Stimulated activated CD8-positive, alpha-beta memory T cell treated with anti-CD3 and anti-CD28 coated beads, Interleukin-15, amount 100 ng/mL, for 24 hours (primary cell): ENCODE measurements at places on chromosomes 7 and 10.

- DNase-seq, result no peak
Measured at GRCh38 chr7:150428671-150429451, 21.6 kb upstream of the GIMAP8 start.

DNA sequence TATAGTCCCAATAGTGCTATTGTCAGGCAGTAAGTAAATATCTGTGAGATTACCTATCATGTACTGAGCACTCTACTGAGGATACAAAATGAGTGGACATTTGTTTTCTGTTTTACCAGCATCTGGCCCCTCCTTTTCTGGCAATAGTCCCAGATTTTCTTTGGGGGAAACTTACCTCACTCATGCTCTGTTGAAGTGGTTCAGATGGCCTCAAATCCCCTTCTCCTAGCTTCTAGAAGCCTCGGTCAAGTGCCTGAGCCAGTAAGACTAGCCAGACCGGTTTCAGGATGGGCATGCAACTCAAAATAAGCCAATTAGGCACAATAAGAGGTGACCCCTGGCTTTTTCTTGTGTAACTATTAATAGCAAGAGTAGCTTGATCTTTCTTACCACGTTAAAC lies 19.7 kb downstream of the TRDMT1 start:
- DNase-seq, result no peak

- no peak for DNase-seq
Measured at GRCh38 chr10:76281659-76282058, 850.2 kb downstream of the LRMDA start.

GRCh38 chr7:1454542-1454941 lies 4.7 kb downstream of the MICALL2 start:
- DNase-seq, result no peak

- no peak for DNase-seq
Measured at GRCh38 chr10:20157314-20157713, 341.1 kb downstream of the PLXDC2 start.

GRCh38 chr7:158527495-158527894 lies 60.1 kb downstream of the PTPRN2 start:
- DNase-seq, result no peak

DNA sequence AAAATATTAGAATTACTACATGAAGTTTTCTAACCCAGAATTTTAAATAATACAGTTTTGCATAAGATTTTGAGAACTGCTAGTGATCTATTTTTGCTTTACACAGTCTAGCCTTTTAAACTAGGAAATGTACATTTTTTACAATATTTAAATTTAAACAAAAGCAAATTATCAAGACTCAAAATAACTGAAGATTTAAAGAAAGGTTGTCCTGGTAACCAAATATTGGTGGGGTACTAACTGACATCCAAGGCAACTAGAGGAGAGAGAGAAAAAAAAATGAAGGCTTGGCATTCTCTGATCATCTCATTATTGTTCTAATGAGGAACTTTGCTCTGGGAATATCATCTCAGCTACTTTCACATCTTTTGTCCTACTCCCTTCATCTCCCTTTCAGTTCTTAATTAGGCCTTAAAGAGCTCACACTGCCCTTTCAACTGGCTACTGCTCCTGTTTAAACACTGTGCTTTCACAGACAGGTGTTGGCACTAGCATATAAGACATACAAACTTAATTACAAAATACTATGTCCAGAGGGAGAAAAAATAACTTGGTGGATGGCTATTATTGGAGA lies 33.7 kb downstream of the RAB11FIP2 start:
- no peak for DNase-seq

DNA sequence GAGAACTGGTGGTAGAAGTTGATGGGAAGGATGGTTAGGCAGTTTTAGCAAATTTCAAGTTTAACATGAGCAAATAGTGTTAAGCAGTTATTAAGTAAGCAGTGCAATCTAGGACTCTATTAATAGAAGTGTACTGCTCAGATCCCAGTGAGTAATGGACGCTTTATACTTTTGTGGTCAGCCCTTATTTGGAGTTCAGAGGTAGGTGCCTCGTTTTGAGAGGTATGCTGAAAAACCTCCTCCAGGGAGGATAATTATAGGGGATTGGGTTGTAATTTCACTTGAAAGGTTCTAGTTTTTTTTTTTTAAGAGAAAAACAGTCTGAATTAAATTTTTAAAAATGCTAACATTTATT lies 33.5 kb upstream of the CCDC7 start:
- DNase-seq, result no peak

GRCh38 chr7:133582766-133583523 lies 330.1 kb downstream of the EXOC4 start:
- DNase-seq, result no peak

GRCh38 chr10:90975096-90975495 lies 54.2 kb upstream of the ANKRD1 start:
- no peak for DNase-seq

DNA sequence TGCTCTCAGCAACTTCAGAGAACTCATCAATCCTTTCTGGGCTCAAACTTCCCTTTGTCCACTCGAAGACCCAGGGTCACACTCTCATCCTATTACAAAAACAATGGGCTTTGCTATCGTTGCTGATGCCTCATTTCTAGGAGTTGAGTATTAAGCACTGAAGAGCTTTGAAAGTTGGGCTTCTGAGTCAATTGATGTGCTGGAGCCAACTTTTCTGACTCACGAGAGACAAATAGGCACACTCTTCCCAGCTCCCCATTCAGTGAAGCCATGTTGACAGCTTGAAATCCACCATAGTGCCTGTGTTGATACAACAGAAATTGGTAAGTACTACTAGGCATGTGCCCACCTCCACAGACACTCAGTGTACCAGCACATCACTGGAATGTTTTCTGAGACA lies 97.5 kb upstream of the PRSS58 start:
- no peak for DNase-seq

DNA sequence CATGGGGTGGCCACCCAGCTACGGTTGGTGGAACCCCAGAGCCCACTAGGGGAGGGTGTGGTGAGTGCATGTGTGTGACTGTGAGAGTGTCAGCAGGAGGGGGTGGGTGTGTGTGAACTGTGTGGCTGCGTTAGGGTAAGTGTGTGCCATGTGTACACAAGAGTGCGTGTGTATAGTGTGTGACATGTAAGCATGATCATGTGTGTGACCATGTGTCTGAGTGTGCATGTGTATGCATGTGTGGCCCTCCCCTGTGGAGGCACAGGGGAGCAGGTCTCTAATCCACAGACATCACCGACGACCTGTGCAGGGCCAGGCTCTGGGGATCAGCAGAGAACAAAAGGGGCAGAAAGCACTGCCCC lies 3.5 kb upstream of the CFAP46 start:
- DNase-seq, result no peak
